T-cell (primary cell): ENCODE measurements at places on chromosomes 5 and 9.

DNA sequence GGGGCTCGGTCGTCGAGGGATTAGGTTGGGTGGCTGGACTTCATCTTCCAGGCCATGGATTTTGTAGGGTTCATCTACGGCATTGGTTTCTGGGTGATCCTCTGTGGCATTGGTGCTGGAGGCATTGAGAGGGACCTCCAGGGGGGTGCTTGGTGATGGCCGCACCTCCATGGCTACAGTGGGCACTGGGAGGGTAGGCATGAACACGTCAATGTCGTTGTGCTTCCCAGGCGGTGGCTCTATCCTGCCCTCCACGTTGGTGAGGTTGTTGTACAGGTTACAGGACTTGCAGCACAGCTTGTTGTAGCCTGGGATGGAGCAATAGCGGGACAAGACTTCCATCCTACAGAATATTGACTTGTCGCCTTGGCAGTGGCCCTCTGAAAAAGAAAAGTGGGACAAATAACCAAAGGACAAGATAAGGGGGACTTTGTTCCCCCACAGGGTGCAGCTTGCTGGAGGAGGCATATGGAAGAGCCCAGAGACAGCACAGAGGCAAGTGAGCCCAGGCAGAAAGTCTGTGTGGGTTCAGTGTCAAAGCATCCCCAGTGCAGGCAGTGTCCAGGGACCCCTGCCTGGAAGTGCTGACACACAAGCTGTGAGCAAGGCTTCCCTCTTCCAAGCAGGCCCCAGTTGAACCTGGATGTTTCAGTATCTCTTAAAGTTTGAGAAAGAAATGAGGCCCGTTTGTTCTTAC, 53.9 kb downstream of the ZNF354C start:
- DNase-seq, result no peak

DNA sequence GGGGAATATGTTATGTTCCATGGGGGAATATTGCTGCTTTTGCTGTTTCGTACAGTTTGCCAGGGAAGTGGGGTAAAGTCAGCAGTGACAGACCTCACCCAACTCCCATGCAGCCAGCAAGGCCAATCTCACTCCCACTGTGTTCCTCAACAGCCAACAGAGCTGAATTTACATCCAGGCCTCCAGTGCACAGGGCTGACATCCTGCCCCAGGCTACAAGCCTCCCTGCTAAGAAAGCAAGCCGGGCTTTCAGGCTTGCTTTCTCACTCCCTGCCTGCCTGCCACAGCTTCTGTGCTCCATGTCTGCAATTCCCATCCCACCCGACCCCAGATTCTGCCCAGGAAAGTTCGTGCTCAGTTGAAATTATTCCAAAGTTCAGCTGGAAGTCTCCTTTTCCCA, 25.5 kb upstream of the SNCAIP start:
- no peak for DNase-seq

GRCh38 chr5:55325621-55326020, 17.8 kb downstream of the MTREX start:
- no peak for DNase-seq

DNA sequence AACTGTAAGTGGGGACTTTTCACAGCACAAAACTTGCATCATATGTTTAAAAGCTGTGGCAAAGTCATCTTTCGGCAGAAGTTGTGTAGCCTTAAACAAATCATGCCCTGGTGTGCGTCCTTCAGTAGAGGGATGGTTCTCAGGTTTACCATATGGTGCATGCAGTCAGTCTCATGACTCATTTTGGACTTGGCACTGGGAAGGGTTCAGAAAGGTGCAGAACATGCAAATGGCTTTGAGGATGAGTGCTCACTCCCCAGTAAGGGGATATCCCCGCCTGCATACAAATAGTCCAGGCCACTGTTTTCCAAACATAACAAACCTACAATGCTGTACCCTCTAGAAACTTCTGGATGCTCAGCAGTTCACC, 260.3 kb downstream of the NDUFS4 start:
- no peak for DNase-seq

- DNase-seq, result no peak
These were observed 180.7 kb downstream of the KDM4C start for GRCh38 chr9:6938447-6938846.

GRCh38 chr9:116278326-116278725, 124.7 kb downstream of the PAPPA start:
- no peak for DNase-seq

DNA sequence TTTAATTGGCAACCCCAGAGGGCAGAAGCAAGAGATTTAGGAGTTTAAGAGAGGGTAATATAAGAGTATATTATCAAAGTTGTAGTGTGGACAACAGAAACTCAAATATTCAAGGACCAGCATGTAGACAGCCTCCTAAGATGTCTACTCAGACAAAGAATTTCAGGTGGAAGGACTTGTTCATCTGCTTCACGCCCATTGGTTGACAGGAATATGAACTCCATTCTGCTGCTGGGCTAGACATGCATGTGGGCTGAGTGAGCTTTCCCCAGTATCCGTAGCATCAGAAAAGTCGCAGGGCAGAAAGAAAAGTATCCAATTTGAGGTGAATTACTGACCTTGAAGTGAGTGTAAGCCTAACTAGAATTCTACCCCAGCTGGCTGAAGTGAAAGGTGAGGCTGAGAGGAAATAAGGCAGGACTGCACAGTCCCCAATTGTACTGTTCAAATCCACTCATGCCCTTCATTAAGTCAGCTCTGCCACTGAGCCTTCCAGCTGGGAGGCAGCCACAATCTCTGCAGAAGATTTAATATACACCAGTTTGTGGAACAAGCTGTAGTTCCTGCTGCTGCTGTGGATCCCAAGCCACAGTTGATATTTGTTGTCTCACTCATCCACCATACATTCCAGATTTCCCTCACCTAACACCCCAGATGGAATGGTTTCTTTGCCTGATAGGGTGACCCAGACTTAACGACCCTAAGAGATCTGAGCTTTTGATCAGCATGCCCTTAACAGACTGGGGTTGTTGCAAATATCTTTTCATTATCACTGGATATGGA, 41.2 kb downstream of the PDCD1LG2 start:
- DNase-seq, result no peak

DNA sequence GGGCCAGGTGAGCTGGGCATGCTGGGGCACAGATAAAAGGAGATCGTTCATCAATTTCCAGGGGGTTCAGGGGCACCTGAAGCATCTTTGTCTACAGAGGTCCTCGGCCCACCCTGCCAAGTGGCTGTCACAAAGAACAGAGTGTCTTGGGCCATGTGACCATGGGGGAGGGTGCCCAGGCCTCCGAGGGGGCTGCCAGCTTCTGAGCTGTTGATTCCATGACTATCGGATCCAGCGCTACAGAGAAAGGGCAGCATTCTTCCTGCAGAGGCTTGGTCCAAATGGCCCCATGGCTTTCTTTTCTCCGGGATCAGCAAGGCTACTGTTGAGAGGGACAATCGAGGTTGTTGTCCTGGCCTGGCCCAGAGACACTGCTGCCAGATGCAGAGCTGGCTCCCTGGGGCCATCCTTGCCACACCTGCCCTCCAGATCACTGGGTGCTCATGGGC, 289.2 kb downstream of the ZSWIM6 start:
- no peak for DNase-seq

DNA sequence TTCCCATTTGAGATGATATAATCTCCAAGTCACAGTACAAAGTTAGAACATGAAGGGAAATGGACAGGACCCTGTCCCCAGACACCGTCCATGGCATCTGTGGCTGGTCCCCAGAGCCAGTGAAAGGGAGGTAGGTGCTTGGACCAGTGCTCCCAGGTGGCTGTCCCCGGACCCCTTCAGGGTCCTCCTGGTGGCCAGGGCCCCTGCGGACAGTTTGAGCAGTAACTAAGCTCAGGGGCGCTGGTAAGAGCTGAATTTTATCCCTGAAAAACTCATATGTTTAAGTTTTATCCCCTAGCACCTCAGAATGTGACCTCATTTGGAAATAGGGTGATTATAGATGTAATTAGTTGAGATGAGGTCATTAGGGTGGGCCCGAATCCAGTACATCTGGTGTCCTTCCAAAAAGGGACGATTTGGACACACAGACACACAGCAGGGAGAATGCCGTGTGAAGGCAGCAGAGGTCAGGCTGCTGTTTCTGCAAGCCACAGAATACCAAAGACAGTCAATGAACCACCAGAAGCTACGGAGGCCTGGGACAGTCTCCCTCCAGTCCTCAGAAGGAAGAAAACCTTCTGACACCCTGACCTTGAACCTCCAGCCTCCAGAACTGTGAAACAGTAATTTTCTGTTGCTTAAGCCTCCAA, 185.0 kb downstream of the ATPSCKMT start:
- no peak for DNase-seq

DNA sequence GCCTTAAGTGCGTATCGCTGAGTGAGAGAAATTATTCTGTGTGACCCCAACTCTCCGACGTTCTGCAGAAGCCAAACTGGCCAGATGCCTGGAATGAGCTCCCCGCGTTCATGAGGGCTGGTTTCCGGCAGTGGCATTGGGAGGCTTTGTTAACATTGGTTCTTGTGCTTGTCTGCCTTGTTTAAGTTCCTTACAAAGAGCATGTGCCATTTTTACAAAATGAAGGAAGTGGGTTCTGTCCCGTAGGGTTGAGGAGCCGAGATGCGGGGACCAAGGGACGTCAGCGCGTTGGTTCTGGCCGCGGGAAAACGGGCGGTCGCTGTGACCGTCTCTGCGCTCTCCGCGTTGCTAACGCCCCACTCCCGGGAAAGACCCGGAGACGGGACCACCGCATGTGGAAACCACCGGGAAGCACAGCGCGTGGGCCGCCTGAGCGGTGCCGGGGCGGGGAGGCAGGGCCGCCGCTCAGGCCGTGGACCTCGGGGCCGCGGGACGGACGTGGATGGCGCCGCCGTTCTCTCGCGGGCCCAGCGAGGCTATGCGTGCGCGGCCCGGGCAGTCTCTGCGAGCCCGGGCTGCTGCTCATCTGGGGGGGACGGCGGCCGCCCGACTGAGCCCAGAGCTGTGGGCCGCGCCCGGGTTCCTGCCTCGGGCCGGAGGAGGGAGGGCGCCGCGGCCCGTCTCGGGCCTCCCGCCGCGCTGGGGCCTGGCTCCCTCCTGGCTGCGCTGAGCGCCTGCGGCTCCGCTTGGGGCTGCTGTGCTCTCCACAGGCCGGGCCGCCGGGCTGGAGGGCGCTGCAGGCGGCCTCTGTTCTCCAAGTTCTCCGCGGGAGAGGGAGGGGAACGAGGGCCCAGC, 13.4 kb downstream of the RABL6 start:
- no peak for DNase-seq

- DNase-seq, result no peak
These were observed 52.1 kb upstream of the CCNG1 start for GRCh38 chr5:163385271-163385670.

DNA sequence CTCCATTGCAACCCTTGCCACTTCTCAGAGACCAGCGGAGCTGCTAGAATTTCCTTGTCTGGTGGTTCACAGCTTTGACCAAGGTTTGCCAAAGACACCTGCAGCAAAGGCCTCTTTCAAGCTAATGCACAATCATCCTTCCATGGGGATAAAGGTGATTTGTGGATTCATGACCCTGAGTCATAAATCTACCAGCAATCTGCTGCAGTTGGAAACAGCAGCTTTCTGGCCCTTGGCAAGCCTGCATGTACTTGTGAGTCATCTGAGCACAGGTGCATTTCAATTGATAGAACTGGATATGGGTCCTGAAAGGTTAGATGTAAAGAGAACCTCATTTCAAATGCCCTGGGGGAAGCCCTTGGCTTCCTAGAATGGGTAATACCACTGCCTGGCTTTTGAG, 21.6 kb upstream of the TCF7 start:
- no peak for DNase-seq

DNA sequence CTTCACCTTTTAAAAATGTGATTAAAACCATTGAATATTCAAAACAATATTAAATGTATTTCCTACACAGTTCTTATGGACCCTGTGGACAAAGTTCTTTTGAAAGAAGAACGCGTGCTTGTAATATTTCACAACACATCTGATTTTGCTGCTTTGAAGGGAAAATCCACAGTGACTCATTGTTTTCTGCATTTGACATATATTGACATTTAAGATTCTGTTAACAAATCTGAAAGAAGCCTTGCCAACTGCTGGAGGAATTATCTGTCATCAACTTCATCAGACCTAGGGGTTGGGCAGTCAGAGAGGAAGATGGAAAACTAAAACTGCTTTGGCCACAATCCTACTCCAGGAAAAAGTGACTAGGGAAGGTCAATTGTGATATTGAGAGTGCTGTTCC, 56.9 kb upstream of the RASEF start:
- DNase-seq, result no peak

- DNase-seq, result peak; percentile 60
These were observed at the start of gene HACD4 for GRCh38 chr9:21031091-21031807. HACD4 (minus strand) TSS chr9:21031640; CDS start chr9:21031590, 50 bp downstream.

GRCh38 chr9:34380034-34380510, 3.4 kb upstream of the MYORG start:
- no peak for DNase-seq

DNA sequence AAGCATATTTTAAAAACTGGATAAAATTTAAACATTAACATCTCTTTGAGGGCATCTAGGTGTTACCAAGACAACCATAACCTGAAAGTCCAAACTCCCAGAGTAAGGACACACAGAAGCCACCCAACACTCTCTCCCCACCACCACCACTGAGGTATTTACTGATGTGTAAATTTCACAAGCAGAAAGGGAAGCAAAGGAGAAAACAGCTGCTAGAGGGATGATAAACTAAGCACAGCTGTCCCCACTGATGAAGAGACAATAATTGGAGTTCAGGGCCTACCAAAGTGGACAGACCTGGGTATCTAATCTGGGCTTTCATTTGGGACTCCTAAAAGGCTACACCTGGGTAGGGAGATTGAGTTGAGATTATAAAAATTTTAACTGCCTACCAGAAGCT, 63.6 kb downstream of the FRMD3 start:
- no peak for DNase-seq

GRCh38 chr9:15543047-15543813, 9.6 kb upstream of the CCDC171 start:
- no peak for DNase-seq

GRCh38 chr9:74173284-74173683, 323.9 kb upstream of the RORB start:
- DNase-seq, result no peak

GRCh38 chr9:113480612-113481011, 17.1 kb downstream of the RGS3 start:
- DNase-seq, result no peak

- DNase-seq, result no peak
These were observed 1.1 kb upstream of the SMC2 start for GRCh38 chr9:104092875-104093600.

GRCh38 chr5:107147589-107147988, 523.1 kb downstream of the EFNA5 start:
- DNase-seq, result no peak
